ENCODE measurements at places on chromosomes 13 and 19.
A peak's percentile ranks its signal among the peaks of the same experiment; 100 is the strongest.

DNA sequence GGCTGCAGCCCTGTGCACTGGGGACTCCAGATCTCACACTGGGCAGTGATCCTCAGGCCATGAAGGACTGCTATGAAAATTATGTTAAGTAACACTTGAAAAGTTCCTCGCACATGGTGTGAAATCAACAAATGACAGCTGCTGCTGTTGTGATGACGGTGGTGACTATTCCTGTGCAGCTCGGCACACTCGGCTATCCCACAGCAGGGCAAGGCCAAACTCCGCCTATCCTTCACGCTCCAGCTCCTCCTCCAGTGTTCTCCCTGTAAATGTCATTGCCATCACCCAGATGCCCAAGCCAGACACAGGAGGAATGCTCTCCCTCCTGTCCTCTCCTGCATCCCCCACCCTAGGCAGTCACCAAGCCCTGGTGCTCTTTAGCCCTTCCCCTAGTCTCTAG lies 31.3 kb downstream of the GRIK5 start:
- no peak for DNase-seq

GRCh38 chr13:105395041-105395440 lies 1140.4 kb downstream of the EFNB2 start:
- no peak for DNase-seq

GRCh38 chr13:100361504-100361903 lies 227.1 kb downstream of the GGACT start:
- DNase-seq: no peak

DNA sequence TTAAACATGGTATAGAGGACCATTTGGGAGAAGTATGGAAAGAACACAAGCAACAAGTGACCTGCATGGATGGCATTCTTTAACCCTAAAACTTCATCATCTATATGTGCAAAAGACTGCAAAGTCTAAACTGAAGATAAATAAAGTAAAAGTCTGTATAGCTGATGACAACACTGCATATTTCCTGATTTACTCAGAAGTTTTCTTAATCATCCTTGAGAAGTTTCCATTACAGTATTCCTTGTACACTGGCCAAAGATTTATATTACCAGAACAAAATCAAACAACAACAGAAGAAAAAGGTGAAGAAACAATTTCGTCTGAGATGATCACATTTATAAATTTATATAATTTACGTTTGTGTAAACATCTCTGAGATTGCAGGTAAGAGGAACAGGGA lies 805.7 kb downstream of the PCDH9 start:
- DNase-seq: no peak

GRCh38 chr19:15279326-15279904 lies 47.2 kb upstream of the EPHX3 start:
- DNase-seq: no peak

GRCh38 chr19:41535029-41535622 lies 40.8 kb upstream of the CEACAM21 start:
- no peak for DNase-seq

DNA sequence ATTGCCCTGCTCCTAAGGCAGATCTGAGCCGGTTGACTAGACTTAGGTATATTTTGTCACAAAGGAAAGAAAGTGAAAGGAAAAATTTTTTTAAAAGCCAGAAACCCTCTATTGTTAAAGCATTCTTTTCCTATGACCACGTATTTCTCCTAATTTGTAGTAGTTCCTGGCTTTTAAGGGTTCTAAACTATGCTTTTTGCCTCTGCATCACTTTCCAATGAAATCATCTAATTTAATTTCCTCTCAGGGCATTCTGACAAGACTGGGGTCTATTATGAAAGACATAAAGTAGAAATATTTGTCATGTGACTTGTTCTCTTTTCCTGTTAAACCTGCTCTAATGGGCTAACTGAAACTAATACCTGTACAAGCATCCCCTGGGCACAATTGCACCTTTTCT lies 233.0 kb upstream of the PRR20A start:
- no peak for DNase-seq

DNA sequence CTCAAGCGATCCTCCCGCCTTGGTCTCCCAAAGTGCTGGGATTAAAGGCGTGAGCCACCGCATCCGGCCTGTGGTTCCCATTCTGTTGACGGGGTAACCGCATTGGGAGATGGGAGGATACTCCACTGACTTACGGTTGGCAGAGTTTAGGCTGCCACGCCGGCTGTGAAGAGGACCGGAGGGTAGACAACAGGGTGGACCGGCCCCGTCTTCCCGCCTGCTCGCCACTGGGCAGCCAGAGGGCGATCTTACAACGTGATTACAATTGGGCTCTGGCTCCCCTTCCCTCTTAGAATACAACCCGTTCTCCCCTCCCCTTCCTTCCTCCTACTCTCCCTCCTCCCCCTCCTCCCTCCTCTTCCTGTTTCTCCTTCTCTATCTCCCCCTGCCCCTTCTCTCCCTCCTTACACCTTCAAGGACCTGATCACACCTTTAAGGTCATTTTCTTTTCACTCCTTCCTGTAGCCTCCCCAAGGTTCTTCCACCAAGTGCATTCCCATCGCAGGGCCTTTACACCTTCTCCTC lies 957 bp upstream of the CCDC194 start:
- peak; percentile 45 for DNase-seq

GRCh38 chr13:44489751-44490150 lies 86.4 kb downstream of the TSC22D1 start:
- no peak for DNase-seq

DNA sequence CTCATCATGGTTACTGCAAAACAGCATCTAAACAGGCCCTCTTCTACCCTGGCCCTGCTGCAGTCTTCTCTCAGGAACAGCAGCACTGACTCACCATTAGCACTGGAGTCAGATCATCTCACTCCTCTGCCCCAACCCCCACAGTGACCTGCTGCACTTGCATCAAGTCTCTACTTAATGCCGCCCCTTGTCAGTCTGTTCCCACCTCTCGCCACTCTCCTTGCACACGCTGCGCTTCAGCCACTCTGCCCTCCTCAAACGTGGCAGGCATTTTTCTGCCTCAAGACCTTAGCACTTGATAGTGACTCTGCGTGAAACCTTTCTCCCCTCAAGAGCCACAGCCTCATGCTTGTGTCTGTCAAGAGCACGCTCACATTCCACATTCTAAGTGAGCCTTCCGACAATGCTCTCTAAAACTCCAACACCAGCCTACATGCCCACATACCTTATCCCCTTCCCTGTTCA lies 22.1 kb downstream of the MIPEP start:
- no peak for DNase-seq

DNA sequence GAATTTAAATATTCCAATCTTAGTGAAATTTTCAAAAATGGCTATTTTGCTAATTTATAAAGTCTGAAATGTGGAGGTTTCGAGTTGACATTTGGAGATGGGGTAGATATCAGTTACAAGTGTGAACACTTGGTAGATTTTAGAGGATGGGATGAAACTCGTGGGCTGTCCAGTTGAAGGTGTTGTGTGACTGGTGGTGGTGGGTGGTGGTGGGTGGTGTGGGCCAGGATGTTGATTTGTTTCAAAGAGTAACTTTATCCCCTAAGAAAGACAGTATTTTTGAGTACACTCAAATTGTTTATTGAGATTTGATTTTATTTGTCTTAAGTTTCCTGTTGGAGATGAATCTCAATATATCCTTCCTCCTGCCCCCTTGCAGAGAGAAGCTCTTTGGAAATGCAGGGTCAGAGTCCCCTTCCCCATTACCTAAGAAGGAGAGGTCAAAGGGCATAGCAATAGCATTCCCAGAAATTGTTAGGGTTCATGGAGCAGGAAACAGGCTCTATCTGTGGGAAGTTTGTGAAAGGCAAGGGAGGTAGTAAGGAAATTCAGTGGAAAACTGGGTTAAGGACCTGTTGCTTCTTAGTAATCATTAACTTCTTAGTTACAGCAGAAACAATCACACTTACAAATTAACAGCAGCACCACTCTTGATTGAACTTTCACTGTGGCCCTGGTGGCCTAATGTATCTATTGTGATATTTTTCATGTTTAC lies 133.6 kb upstream of the RNF113B start:
- DNase-seq: no peak

GRCh38 chr13:70795484-70795883 lies 687.2 kb upstream of the KLHL1 start:
- DNase-seq: no peak

- peak; percentile 86 for DNase-seq
Observed at GRCh38 chr19:17855280-17856152, 4.2 kb upstream of the RPL18A start.

GRCh38 chr19:16726916-16727315 lies 7.3 kb downstream of the NWD1 start:
- DNase-seq: no peak

DNA sequence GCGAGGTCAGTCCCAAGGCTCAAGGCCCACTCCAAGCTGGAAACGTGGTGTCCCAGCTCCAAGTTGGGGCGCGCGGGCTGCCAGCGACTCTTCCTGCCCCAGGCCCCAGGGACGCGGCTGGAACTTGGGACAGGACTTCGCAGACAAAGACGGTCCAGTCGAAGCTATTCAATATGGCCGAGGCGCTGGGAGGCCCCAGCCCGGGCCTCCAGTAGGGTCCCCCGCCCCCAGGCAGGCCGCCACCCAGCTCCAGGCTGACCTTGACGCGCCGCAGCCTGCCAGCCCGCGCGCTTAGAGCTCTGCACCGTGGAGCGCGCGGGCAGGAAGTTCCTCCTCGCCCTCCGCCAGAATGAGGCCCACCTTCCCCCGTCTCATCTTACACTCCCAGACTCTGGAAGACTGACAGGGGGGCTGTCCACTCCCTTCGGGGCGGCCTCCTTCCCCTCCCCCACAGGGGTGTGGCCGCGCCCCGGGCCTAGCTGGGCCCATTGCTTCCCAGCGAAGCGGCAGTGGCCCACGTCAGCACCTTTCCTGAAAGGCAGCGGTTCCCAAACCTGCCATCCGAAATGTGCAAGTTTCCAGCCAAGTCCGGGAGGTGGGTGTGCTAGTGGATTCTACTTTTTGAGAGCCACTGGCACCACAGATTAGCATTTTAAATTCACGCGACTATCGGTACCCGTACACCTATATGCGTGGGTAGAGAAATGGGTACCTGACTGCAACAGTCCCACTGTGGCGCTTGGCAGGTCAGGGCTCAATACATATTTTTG lies at the start of gene CCDC8:
Gene CCDC8, minus strand, starts transcription at position 303 of the 770 bp plus-strand sequence. CDS start 754 bp downstream, outside the sequence.
- no peak for DNase-seq

- DNase-seq: no peak
Observed at GRCh38 chr19:31575846-31576335, 226.7 kb upstream of the TSHZ3 start.

GRCh38 chr13:111944171-111944583 lies 122.8 kb upstream of the SOX1 start:
- no peak for DNase-seq

GRCh38 chr13:74424455-74424854 lies 290.3 kb upstream of the KLF12 start:
- DNase-seq: no peak

DNA sequence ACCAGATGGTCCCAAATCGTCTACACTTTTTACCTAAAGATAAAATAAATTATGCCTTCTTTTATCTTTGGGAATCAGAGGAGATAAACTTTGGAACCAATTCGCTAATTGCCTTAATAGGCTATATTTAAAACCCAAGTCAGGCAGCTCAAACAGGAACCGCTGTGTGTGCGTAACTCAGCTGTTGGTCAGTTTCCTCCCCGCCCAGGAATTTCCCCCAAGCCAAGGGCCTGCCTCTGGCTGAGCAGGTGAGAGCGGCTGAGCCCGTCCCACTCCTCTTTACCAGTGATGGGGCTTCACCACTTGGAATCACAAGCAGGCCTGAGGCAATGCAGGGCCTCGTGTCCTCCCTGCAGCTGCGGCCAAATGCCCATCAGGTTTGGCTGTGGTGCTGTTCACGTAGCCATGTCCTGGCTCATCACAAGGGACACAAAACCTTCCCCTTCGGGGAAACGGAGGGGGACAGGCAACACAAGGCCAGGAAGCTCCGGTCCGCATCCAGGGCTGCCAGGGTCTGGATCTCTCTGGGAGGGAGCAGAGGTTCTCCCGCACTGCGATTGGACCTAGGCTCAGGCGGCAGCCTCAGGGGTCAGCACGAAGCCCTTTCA lies 503 bp upstream of the SLC7A9 start:
- no peak for DNase-seq

DNA sequence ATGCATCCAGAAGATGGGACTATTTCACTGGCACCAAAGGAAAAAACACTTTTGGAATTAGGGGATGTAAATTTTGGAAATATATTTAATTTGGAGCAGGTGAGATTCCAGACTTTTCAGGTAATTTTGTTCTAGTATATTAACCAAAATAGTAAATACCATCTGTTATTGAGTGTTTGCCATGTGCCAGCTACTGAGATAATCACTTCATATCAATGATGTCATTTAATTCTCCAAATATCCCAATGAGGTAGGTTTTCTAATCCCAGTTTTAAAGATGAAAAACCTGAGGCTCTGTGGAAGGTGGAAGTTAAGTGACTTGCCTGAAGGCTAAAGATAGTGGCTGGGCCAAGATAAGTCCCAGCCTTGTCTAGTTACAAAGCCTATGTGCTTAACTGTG lies 95.2 kb downstream of the TDRD3 start:
- no peak for DNase-seq

GRCh38 chr13:74625541-74625940 lies 491.3 kb upstream of the KLF12 start:
- no peak for DNase-seq

DNA sequence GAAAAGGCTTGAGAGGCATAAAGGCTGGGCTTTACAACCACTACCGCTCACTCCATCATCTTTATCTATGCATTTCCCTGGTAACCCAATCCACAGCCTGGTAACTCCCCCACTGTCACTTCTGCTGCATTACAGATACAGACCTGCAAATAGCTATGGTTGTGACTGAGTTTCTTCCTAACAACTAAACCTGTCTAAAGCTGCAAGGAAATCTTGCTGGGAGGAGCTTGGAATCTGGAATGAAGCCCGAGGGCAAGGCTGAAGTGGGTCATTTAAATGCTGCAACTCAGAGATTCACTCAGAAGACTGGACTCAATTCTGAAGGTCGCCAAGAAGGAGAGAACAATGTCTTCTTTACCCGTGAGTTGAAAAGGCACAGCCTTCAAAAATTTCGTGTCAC lies at the start of gene LGALS13:
Gene LGALS13, plus strand, starts transcription at position 301 of the 400 bp plus-strand sequence. Its CDS starts 45 bp downstream, at position 346.
- DNase-seq: no peak

GRCh38 chr19:19475849-19476828 lies 39.2 kb downstream of the TSSK6 start:
- DNase-seq: no peak

GRCh38 chr13:49258089-49258796 lies 10.5 kb downstream of the CDADC1 start:
- DNase-seq: no peak

DNA sequence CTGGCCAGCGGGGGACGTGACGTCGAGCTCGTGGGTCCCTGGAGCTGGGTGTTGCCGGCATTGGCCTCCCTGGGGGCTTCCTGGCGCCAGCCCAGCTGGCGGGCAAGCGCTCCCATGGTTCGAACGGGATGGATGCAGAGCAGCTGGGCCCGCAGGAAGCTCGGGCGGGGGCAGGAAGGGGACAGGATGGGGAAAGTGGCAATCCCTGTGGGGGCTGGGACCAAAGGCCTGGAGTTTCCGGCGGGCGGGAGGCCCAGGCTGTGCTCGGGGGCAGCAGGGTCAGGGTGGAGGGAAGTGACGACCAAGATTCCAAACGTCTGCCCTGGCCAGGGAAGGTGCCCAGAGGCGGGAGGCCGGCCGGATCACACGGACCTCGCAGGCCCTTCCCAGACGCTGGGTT lies 19.3 kb downstream of the PALM start:
- DNase-seq: no peak

- no peak for DNase-seq
Observed at GRCh38 chr19:6059396-6059947, 50.8 kb downstream of the RFX2 start.

GRCh38 chr13:28128926-28129325 lies 9.4 kb upstream of the PAN3 start:
- no peak for DNase-seq
